ENCODE measurements at places on chromosomes 12 and 14.

DNA sequence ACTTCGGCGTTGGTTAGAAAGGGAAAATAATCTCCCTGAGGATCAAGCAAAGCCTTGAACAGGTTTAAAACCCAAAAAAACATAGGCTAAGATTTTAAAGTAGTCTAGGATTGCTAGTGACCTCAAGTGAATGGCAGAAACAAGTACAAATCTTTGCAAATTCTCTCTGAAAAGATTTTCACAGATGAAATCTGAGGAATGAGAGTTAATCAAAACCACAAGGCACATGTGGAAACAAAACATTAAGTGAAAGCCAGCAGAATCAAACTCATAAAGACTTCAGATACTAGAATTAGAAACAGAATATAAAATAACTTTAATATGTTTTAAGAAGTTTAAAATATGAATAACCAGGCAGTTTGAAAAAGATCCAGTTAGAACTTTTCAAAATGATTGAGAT, 52.2 kb upstream of the CFL2 start:
- DNase-seq, result no peak

DNA sequence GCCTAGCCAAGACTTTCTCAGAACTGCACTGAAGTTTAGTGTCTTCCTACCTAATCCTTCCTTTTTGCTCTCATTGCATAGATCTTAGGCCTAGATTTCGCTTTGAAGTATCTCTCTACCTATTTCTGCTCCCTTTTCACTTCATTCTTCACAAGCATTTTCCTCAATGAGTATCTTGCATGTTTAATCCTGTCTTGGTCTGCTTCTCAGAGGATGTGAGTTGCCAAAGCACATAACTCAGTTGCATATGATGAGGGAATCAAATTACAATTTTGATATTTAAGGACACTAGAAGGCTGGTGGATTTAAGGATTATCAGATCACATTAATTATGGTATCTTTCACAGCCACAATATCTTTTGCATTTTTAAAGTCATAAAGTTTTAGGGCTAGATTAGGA, 195.5 kb upstream of the DAAM1 start:
- no peak for DNase-seq

DNA sequence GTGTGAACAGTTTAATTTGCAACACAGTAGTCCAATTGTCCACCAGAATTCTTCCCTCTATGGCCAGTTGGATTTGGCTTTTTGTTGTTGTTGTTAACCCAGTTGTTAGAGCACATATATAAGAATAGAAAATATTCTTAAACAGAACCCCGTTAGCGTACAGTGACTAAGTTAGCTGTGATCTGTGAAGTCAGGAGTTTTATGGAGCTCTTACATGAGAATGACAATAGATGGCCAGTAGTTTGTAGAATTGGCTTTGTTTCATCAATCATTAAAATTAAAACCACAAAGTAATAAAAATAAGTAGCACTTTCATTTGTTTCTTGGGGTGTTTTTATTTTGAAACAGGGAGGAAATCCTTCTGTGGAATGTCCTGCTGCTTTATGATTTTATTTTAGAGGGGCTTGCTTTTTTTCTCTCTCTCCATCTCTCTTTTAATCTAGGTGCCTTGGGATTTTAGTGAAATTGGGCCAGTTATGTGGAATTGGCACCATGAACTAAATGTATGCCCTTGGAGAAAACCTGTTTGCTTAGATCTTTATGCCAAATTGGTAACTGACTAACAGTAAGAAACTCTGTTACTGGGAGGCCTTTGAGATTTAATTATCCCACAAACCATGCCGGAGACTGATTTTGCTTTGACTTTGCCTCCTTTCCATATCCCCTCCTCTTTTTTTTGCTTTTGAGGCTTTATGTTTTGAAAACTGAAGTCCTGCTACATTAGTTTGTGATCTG, 22.9 kb downstream of the FBXW8 start:
- DNase-seq, result no peak

DNA sequence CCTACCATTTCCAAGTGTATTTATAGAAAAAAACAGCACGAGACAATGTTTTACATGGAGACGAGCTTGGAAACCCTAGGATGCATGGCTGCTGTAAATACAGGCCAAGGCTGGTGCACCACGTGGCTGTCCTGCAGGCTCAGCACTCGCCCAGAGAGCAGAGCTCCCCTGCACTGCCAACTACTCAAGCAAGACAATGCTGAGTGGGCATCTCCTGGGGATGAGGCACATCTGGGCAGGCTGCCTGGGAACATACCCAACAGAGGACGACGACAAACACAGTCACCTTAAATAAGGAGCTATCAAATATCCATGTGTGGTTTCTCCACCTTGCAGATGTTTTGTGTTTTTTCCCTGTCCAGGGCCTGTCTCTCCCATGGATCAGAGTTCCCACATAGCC, 128.3 kb upstream of the PRMT8 start:
- no peak for DNase-seq

GRCh38 chr12:22527999-22528398, 16.3 kb downstream of the C2CD5 start:
- DNase-seq, result no peak

GRCh38 chr14:22952418-22952817, 4.5 kb downstream of the HAUS4 start:
- DNase-seq, result no peak

- DNase-seq, result no peak
Measured at GRCh38 chr14:65079201-65079600, 23.1 kb downstream of the MAX start.

DNA sequence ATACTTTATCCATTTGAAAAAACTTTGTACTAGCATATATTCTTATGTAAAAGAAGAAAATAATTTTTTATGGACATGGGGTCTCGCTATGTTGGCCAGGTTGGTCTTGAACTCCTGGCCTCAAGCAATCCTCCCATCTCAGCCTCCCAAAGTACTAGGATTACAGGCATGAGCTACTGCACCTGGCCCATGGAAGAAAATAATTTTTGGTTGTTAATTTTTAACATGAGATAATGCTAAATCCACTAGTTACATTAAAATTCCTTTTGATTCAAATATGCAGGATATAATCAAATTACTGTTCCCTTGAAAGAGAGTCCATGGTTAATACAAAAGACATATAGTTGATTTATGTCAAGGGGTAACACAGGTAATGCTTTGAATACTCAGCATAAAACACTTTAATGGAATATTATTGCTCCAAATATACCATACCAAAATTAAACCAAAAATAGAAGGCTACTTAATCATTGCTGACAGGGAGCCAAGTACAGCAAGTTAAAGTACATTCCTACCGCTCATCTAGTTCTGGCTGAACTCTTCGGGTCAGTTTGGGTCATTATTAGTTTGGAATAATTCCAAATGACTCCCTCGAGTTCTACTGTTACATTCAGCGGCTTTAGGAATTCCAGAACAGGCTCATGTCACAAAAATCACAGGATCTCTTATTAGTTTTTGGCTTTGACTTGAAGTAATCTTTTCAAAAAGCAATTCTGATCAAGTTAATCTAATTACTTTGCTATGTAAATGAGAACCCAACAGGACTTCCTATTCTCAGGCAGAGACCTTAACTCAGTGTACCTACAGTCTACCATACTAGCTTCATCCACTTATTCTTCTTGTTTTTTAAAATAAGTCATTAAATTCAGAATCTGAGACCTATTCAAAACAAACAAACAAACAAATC, 6.1 kb downstream of the SOS2 start:
- peak; percentile 46 for DNase-seq

DNA sequence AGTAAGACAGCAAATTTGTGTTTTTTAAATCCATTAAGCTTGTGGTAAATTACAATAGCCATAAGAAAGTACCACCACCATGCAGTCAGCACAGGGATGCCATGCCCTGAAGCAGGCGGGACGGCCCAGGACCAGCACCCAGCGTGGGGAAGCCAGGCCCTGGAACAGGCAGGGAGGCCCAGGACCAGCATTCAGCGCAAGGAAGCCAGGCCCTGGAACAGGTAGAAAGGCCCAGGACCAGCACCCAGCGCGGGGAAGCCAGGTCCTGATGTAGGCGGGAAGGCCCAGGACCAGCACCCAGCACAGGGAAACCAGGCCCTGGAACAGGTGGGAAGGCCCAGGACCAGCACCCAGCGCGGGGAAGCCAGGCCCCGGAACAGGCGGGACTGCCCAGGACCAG, 13.2 kb downstream of the CHFR start:
- DNase-seq, result no peak

DNA sequence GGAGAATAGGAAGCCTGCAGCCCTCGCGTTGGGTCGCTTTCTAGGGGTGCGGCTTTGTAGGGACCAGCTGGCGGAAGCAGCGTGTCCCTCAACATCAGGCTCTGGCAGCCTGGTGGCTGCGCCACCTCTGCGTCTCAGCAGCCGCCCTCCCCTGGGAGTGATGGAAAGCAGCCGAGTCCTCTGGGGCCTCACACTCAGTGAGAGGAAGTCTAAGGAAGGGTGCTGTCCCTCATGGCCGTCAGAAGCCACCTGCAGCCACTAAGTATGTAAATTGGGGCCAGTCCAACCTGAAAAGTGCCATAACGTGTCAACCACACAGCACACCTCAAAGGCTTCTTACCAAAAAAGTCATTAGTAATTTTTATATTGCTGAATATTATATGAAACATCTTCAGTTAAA, 80.3 kb downstream of the WDR20 start:
- no peak for DNase-seq

GRCh38 chr12:100443434-100443833, 30.2 kb upstream of the NR1H4 start:
- DNase-seq, result no peak

- no peak for DNase-seq
Measured at GRCh38 chr14:105357626-105358025, 40.7 kb upstream of the TEX22 start.

GRCh38 chr12:93741659-93742109, 64.5 kb downstream of the CRADD start:
- no peak for DNase-seq

DNA sequence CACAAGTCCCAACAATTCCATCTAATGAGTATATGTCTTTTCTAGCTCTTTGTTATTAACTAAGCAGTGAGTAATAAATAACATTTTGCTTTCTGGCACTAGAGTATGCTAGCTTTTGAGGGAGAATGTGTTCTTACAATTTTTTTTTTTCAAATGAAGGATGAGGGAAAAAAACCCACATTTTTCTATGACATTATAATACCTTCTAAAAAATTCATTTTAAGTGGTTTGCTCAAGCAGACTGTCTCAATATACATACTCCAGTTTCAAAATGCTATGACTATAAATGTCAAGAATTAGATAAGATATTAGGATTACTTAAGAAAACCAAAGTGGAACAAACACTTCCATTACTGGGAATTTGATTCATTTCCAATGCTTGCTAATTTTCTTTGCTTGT, 394.6 kb downstream of the C12orf75 start:
- DNase-seq, result no peak

- DNase-seq, result no peak
Measured at GRCh38 chr12:88313554-88313953, 171.4 kb downstream of the TMTC3 start.

DNA sequence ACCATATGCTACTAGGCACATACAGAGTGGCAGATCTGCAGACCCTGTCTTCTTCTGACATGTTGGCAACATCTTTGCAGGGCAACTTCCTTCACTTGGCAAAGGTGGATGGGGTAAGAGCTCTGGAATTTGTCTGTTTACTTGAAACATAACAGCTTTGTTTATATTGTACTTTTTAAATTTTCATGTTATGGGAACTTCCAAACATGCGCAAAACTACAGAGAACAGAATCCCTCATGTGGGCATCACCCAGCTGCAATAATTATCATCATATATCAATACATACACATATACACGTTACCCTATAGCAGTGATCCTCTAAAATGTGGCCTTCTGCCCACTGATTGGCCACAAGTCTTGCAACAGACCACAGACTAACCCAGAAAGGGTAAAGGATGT, 103.4 kb downstream of the STAB2 start:
- no peak for DNase-seq

GRCh38 chr12:66270613-66271012, 31.7 kb upstream of the HELB start:
- DNase-seq, result no peak

GRCh38 chr12:88413646-88414045, 166.6 kb downstream of the KITLG start:
- DNase-seq, result no peak

DNA sequence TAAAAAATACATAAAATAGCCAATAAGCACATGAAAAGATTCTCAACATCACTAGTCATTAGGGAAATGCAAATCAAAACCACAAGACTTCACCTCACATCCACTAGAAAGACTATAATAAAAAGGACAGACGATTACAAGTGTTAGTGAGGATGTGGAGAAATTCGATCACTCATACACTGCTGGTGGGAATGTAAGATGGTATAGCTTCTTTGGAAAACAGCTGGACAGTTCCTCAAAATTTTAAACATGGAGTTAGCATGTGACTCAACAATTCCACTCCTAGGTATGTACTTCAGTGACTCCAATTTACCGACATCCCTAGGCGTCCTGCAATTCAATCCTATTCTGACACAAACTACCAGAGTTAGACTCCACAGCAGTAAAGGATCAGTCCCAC, 13.7 kb downstream of the TRIM9 start:
- no peak for DNase-seq

DNA sequence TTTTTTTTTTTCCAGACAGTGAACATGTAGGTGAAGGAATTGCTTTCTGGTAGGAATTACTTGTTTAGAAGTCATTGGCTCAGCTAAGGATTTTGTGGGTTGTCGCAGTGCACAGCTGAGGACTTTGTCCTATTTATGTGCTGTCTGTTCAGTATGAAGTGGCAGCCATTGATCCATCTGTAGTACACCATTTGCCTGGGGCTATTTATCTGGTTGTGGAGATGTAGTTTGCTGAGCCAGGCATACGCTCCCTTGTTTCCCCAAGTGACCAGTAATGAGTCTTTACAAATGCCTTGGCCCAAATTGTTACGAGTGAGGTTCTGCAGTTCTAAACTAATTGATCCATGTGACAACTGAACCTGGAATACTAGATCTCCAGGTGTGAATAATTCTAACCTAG, 140.1 kb downstream of the NRXN3 start:
- DNase-seq, result no peak

DNA sequence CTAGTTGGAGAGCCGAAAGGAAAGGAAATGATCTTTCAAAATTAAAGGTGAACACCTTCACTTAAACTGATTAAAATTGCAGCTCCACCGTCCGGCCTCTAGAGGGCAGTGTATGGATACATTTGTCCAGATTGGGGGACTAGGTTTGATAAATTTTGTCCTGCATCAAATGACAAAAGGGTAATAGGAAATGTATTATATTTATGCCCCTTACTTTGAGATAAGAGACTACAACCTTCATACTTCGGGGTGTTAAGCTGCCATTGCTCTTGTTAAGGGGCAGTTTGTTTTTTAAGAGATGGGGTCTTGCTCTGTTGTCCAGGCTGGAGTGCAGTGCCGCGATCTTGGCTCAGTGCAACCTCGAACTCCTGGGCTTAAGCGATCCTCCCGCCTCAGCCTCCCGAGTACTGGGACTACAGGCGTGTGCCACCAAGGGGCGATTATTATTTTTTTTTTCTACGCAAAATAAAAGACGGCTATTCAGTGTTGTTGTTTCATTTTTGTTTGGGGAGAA, 818 bp upstream of the SUOX start:
- DNase-seq, result peak; percentile 56

GRCh38 chr14:86055512-86056075, 525.6 kb downstream of the FLRT2 start:
- no peak for DNase-seq

Measured in right lung (tissue), 10 donors.